ENCODE measurements at places on chromosomes 6 and 20. TPM values are rescaled to one million over a fixed set of nuclear protein-coding genes. Genes with fewer than 3 reads are reported as not detected.

The HLA-DMA gene
- polyA plus RNA-seq = 57.1 TPM

The ETV7 gene
- polyA plus RNA-seq = 3.6 TPM

The GGTLC1 gene
- not detected for polyA plus RNA-seq

The ADTRP gene
- polyA plus RNA-seq = 86.9 TPM

The CD2AP gene
- 32.1 TPM for polyA plus RNA-seq

The FAM184A gene
- 0.92 TPM for polyA plus RNA-seq

The OR2B6 gene
- polyA plus RNA-seq = 0.12 TPM

The GHRH gene
- polyA plus RNA-seq = not detected

The LY86 gene
- polyA plus RNA-seq = 15.7 TPM

The CNR1 gene
- polyA plus RNA-seq = 0.46 TPM

The CASS4 gene
- 0.46 TPM for polyA plus RNA-seq

The GFRA4 gene
- polyA plus RNA-seq = not detected

The HSPA12B gene
- 2.9 TPM for polyA plus RNA-seq

The PERP gene
- 43.7 TPM for polyA plus RNA-seq

Data from sigmoid colon (tissue), 7 donors.